Left hindlimb (tissue), 1 donor: ENCODE measurements at places on chromosomes 2 and 18.

DNA sequence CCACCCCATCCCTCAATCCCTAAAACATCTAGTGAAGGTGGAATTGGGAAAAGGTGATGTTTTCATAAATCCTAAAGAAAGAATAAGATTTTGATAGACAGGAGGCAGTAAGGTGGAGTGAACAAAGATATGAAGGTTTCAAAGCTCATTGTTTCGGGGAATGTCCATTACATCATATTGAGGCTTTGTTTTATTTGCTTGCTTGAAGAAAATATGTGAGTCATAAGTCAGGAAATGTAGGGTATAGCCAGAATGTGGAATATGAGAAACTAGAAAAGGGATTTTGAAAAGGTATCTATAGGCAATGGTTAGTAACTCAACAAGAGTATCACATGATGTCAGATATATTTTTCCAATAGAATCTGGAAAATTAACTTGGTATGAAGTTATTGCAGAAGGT is 1178.5 kb upstream of the ACVR2A start:
- no peak for DNase-seq

GRCh38 chr2:53530126-53530525 is 237.5 kb upstream of the CHAC2 start:
- DNase-seq = no peak

DNA sequence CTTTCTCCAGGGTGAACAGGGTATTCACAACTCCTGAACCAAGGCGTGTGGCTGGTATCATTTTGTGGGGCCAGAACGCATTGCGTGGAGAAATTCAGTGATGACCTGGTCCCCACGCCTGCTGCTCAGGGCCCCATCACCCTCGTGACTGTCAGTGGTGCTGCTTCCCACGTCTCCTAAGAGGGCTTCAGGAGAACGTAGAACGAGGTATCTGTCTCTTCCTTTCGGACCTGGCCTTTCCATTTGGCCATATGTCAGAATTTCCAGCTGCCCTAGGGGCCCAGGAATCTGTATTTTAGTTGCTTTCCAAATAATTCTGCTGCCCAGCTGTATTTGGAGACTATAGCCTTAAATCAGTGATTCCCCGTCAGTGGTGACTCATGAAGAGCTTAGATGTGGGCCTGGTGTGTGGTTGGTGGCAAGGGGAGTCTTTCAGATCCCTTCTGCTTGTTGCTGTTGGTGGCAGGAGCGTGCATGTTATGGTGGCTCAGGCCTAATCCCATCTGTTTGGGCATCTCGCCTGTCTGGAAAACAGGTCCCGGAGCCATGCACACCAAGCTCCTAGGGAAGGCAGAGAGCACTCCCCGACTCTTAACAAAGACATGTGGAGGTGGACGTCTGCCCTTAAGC is 56.4 kb downstream of the NPAS2 start:
- no peak for DNase-seq

DNA sequence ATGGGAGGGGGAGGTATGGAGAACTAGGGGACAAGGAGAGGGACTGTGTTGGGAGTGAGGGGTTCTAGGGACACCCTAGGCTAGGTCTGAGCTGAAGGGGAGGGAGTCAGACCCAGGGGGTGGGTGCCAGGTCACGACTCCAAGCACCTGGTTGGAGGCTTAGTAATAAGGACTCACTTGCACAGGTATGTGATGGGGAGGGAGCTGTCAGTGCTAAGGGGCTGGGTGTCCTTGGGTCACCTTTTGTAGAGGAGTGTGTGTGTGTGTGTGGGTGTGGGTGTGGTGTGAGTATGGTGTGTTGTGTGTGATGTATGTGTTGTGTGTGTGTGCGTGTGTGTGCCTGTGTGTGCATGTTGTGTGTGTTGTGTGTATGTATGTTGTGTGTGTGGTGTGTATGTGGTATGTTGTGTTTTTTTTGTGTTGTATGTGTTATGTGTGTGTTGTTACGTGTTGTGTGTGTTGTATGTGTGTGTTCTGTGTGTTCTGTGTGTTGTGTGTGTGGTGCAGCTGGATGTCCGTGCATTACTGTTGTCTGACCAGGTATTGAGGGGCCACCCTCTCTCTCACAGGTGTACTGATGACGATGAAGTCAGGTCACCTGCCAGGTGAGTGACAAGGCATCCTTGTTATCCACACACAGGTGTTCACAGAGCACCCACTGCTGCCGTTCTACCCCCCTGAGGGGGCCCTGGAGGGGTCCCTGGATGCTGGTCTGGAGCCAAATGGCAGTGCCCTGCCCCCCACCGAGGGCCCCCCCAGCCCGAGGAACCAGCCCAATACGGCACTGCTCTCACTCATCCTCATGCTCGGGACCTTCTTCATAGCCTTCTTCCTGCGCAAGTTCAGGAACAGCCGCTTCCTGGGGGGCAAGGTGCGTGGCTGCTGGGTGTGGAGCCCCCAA is 9.8 kb downstream of the SLC4A3 start:
- no peak for DNase-seq

DNA sequence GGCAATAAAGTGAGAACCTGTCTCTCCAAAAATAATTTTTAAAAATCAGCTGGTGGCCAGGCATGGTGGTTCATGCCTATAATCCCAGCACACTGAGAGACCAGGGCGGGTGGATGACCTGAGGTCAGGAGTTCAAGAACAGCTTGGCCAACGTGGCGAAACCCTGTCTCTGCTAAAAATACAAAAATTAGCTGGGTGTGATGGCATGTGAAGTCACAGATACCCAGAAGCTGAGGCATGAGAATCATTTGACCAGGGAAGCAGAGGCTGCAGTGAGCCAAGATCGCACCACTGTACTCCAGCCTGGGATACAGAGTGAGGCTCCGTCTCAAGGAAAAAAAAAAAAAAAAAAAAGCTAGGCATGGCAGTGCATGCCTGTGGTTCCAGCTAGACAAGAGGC is 7.4 kb upstream of the GPR75 start:
- no peak for DNase-seq

- DNase-seq = no peak
These were observed 109.0 kb upstream of the GATA6 start for GRCh38 chr18:22060361-22060760.

DNA sequence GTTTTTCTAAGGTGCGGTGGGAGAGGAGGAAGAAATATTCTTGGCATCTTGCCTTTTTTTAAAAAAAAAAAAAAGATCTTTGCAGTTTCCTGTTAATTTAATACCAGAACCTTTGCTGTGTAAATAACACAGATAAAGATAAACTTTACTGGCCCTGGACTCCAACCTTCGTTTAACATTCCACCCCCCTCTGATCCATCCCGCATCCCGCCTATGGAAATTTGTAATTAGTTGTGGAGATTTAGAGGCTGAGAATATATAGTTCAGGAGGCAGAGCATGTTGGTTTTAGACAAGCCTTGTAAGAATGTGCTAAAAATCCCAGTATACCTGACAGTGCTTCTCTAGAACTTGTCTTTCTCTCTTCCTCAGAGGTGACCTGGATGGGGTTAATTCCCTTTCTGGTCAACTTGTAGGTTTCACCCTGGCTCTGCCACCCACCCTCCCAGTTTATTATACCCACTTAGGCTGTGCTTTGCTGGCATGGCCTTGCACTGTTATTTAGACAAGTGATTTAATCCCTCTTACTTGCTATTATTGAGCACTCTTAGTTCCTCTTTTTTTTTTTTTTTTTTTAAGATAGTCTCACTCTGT is 2.9 kb upstream of the C2orf72 start:
- DNase-seq = no peak

GRCh38 chr2:200787351-200788120 is 24.2 kb upstream of the BZW1 start:
- no peak for DNase-seq

- DNase-seq = no peak
These were observed 2.4 kb downstream of the DGKD start for GRCh38 chr2:233356546-233357308.

GRCh38 chr2:96887493-96888012 is 17.7 kb upstream of the SEMA4C start:
- peak; percentile 80 for DNase-seq
